ENCODE measurements at places on chromosomes 4 and X.

GRCh38 chr4:73257234-73257633 is 1.4 kb downstream of the ANKRD17 start:
- DNase-seq: peak; percentile 39

DNA sequence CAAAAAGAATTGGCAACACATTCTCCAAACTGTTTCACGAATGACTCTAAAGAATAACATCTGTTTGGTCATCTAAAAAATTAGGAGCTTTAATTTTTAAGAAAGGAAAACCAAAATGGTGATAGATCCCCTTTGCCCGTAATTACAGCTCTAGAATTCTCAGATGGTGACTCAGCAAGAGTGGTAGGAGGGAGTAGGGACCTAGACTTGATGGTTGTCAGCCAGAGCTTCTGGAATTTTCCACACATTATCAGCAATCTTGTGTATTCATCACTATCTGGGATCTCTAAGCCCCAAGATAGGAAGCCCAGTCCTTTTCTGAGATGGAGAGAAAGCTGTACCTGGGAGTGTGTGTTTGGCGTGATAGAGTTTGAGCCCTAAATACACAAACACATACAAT is 103.9 kb upstream of the RAB40AL start:
- no peak for DNase-seq

GRCh38 chr4:55255179-55255578 is 90.9 kb upstream of the SRD5A3 start:
- DNase-seq: no peak

DNA sequence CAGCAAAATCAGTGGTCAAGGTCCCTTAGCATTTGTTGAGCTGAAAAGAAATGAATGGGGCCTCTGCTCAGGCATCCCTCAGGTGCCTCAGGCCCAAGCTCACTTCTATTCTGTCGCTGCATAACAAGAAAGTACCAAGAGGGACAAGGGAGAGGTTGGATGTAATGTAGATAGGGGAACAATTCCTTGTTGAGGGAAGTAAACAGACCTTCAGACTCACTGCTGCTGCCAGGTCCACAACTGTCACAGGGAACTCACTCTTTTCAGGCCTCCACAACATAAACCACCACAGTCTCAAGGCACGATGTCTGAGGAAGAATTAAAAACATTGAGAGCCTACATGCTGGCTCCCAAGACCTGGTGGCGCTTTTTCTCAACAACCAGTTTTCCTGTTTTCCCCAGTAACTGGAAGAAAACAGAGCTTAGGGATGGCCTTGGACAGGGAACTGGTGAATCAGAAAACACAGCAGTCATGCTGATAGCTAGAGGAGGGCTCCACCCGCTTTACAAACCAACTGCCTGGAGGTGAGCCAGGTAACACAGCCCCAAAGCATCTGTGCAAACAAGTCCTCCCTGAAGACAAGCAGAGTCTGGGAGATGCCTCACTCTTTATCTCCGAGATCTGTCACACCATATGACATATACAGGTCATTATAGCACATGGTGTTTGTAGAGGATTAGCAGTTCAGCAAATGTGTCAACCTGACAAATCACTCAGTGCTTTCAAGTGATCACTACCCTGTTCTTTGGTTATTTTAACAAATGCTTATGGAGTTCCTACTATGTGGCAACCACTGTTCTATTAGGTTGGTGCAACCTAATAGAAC is 14.3 kb upstream of the AWAT1 start:
- no peak for DNase-seq

- no peak for DNase-seq
Measured at GRCh38 chr4:1540601-1541375, 134.5 kb upstream of the NKX1-1 start.

DNA sequence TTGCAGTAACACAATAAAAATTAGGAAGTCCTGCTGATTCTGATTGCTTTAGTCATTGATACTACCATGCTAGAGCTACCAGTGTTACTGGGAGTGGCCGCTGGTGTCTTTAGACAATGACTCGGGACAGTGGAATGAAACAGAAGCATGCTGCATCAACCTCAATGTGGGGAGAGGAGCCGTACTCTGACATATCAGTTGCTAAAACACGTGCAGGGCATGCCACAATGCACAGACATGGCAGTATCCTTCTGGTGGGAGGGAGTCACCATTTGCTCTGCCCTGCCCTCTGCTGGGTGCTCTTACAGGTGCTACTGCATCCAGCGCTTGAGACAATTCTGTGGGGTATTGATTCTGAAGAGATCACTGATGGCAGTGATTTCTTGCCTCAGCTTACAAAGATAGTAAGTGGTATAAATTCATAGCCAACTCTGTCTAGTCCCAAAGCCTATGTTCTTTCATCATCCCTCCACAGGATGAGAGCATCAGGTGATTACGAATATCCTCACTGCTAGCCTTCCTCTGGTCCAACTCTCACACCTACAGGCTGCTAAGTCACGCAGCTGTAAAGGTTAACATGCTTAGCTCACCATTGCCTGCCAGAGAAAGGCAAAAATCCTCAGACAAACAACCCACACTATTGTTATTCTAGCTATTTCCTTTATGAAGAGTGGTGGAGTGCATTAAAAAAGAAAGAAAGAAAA is 43.7 kb downstream of the NSG1 start:
- no peak for DNase-seq

- no peak for DNase-seq
Measured at GRCh38 chr4:23001478-23001877, 308.7 kb downstream of the GBA3 start.

- DNase-seq: peak; percentile 34
Measured at GRCh38 chr4:151296227-151296626, 19.3 kb downstream of the PRSS48 start.

DNA sequence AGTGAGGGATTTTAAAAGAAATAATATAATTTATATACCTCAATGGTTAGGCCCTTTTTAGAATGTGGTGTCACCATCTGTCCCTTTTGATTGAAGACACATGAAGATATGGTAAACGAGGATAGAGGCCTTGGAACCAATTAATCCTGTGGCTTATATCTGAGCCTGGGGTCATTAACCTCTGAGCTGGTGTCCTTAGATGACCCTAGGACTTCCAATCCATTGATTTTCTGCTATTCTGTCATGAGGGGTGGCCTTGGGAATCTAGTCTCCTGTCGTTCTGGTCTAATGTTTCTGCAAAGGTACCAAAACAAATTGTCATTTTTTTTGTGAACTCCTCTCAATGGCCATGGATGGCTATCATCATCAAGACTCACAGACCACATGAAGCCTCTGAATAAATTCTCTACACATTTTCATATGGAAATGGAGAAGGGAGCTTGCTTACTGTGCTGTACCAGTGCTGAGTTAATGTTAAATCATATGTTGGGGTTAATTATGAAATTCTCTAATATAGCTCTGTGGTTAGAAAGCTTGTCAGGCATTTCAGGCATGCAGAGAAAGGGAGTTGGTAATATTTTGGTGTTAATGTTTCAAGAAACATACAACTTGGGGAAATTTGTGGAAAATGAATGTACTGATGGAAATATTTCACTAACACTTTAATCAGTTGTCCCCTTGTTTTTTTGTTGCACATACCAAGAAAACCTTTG is 204.2 kb upstream of the IL15 start:
- no peak for DNase-seq

- DNase-seq: no peak
Measured at GRCh38 chr4:153453402-153453801, 12.8 kb upstream of the TMEM131L start.

- DNase-seq: no peak
Measured at GRCh38 chr4:184032091-184032490, 127.0 kb downstream of the STOX2 start.

DNA sequence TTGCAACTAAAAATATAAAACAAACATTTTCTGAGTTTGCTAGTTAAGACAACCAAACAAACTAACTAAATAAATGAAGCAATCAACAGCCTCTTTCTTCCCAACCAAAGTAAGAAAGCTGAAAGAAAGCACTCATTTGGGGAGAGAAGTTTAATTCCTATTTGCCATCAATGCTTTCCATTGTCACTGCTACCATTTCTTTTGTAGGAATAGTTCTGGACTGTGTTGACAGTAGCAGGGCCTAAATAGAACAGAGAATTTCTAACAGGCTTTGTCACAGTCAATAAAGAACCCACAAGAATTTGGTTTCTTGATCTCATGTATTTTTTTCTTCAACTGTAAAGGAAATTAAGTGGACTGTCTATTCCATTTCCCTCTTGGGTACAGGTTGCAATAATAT is 1886.4 kb upstream of the TENM3 start:
- DNase-seq: no peak

DNA sequence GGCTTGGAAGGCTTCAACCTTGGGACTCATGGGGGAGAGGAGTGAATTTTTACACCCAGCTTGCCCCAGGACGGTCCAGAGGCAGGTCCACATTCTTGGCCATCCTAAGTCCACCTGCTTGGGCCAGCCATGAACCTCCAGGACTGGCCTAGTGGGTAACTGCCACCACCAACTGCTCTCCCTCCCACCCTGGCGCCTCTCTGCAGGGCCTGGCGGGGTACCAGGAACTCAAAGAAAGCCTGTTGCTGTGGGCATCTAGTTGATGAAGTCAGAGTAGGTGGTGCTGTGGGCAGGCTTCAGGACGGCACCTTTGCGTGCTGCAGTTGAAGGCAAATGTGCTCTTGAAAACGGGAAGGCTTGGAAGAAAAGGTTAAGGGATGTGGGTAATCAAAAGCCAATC is 12.0 kb downstream of the BCOR start:
- no peak for DNase-seq

DNA sequence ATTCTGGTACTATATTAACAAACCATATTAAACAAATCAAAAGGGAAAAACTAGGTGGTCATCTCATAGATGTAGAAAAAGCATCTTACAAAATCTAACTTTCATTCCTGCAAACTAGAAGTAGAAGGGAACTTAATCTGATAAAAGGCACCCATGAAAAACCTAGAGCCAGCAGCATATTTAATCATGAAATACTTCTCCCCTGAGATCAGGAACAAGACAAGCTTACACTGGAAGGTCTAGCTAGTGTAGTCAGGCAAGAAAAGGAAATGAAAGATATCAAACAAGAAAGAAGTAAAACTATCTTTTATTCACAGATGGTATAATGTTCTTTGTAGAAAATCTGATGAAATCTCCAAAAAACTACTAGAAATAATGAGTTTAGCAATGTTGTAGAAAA is 41.2 kb downstream of the ATP10D start:
- DNase-seq: no peak

GRCh38 chrX:23749576-23749975 is 6.5 kb upstream of the ACOT9 start:
- no peak for DNase-seq

DNA sequence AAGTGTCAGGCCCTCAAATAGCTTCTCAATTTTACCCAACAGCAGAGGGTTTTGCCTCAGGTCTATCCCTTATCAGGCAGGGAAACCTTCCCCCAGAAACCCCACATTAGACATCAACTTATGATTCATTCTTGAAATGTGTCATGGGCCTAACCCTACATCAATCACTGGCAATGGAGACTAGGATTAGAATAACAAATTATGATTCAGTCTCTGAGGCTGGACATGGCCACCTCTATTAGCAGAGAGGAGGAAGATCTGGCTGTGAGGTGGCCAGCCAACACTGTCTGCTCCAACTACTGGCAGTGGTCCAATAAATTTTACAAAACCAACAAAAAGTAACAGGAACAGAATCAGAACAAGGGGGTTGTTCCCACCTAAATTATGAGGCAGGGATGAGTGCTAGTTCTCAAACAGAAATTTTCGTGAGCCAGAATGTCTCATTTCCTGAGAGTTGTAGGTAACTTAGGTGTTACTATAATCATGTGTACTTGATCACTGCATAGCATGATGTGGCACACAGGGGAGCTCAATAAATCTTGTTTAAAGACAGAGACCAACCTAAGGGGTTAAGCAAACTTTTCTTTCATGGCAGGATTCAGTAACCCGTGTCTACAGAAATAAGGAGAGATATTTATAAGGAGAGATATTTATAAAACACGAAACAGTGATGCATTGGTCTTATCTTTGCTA is 126.8 kb downstream of the NFKB1 start:
- DNase-seq: no peak

DNA sequence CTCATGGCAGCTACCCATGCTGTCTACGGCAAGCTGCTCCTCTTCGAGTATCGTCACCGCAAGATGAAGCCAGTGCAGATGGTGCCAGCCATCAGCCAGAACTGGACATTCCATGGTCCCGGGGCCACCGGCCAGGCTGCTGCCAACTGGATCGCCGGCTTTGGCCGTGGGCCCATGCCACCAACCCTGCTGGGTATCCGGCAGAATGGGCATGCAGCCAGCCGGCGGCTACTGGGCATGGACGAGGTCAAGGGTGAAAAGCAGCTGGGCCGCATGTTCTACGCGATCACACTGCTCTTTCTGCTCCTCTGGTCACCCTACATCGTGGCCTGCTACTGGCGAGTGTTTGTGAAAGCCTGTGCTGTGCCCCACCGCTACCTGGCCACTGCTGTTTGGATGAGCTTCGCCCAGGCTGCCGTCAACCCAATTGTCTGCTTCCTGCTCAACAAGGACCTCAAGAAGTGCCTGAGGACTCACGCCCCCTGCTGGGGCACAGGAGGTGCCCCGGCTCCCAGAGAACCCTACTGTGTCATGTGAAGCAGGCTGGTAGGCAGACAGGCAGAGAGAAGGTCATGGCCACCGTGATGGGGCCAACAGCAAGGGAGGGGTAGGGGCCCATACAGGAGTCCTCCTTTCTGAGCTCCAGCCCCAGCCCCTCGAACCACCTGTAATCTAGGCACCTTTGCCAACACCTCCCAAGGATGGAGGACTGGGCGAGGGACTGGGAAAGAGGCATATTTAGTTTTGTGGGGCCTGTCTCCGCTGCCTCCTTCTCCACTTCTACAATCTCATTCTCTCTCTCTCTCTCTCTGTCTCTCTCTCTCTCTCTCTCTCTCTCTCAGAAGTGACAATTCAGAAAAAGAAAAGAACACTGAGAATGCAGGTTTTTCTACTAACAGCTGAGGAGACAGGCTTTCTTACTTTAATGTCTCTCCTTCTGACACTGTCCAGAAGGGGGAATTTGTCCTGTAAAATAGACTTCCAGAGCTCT is 4.7 kb upstream of the TSPYL2 start:
- DNase-seq: no peak

DNA sequence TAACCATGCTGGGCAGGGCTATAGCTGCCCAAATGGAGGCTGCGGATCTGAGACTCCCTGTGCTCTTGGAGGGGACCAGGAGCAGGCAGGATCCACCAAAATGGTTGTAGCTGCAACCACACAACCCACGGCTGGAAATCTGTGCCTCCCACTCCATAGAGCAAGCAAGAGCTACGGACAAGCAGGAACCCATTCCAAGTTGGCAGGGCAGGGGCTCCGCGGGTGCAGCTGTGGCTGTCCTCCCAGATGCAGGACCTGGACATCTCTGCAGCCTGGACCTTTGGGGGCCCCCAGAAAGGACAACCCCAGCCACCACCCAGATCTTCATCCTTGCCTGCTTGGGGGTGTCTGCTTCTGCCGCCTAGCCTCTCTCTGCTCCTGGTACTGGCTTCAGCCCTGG is 154.1 kb upstream of the TRAM1L1 start:
- no peak for DNase-seq

- peak; percentile 11 for DNase-seq
Measured at GRCh38 chrX:115642895-115643530, 82.0 kb downstream of the PLS3 start.

DNA sequence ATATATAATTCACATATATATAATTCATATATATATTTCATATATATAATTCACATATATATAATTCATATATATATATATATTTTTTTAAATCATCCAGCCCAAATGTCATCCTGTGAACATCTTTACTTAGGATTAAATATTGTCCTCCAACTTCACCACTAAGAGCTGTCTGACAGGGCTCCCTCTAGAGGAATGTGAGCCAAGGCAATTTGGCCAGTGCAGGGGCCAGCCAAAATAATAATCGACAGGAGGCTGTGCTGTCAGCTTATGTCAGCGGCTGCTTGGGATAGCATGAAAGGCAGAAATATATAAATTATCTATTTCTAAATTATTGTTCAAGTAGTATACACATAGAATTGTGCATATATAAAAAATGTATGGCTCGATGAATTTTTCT is 29.5 kb downstream of the EGFL6 start:
- DNase-seq: no peak
